NCI-H748 treated with DMSO at 0.1 percent for 48 hours (cell line): ENCODE measurements at places on chromosomes 2 and 18.

GRCh38 chr18:77132369-77133050, at the start of gene MBP:
TSS of gene MBP (minus strand) at chr18:77132783. CDS start at chr18:77105261, 27,522 bp downstream.
- DNase-seq: peak; percentile 49

GRCh38 chr2:113169002-113169530, 4.7 kb upstream of the PSD4 start:
- no peak for DNase-seq

DNA sequence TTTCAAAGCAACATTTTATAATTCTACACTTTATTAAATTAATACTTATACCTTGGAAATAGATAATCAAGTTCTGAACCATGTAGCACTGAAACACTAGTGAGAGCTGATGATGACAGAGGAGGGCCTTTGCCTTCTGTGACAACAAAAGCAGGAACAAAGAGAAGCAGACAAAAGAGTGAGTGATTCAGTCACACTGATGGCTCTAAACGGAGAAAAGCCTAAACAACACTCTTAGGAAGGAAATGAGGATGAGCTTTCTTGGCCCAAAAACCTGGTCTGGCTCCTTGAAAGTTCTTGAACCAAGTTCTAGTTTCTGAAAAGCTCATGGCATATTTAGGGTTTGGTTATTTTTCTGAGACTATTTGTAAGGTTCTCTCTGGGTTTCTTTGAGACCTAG, 271.9 kb downstream of the DPP10 start:
- peak; percentile 1 for DNase-seq

DNA sequence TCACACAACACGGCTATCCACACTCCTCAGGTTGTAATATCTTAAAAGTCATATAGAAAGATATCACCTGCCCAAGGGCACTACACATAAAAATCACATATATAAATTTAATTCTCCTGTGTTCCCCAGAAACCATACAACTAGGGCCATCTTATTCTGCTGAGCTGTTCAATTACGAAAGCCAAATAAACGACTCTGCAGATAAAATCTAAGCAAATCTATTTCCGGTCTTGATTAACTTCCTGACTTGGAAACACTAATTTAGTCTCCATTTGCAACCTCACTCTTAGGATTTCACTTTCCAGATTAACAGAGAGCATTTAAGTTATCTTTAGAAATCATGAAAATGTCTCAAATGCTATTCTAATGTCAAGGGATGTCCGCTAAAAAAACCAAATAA, 23.9 kb upstream of the STK17B start:
- DNase-seq: no peak

DNA sequence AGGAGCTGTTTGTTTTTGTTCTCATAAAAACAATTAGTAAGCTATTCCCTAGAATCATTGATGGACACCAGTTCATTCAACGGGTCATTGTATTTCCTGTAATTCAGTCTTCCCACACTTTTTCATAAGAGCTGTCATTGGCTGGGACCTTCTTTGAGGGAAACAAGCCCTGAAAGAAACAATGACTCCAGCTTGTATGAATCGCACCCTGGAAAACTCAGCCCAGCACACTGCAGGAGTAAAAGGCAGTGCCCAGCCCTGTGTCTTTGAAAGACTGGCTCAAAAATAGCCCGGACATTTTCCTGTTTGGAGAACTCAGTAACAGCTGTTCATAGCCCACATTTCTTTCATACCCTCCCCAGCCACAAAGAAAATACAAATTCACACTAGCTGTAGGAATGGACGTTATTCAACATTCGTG, 81.5 kb downstream of the NCKAP5 start:
- DNase-seq: no peak
